ENCODE measurements at places on chromosomes 7 and 10.

DNA sequence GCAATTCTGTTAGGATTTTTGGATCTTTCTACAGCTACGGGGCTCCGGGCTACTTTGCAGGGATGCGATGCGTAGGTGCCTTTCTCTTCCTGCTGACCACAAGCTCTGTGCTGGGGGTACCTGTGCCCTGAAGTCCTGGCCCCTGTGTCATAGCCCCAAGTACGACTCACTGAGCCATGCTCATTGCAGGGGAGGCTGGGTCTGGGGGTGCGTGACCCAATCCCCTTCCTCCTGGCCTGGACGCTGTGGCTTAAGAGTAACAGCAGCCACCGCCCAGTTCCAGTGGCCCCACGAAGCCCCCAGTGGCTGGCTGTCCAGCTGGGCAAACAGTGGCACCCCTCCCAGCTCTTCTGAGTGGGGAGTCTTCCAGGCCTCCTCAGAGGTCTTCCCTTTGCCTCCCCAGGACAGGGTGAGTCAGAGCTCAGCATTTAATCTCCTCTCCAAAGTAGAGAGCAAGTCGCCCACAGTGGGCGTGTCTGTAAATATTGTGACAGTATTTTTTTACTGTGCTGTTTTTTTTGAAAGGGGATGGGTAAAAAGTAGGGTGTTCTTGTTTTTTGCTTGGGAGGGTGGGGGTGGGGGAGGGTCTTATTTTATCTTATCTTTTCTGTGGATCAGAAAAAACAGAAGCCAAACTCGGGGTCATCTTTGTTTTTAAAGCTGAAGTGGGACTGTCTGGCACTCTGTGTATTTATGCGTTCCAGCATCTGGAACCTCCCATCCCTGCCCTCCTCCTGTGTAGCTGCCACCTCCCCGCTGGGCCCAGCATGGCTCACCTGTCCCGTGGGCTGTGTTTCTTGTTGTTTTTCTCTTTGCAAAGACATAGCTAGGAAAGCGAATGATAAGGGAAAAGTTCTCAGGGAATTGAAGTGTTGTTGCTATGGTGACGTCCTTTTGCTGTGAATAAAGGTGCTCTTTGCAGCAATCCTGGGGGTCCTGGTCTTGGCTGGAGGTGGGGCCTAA, 8.2 kb downstream of the LFNG start:
- DNase-seq = no peak

GRCh38 chr7:17934612-17935240, 5.6 kb downstream of the SNX13 start:
- no peak for DNase-seq

- DNase-seq = no peak
These were observed 445.1 kb upstream of the ZMIZ1 start for GRCh38 chr10:78623578-78624215.

DNA sequence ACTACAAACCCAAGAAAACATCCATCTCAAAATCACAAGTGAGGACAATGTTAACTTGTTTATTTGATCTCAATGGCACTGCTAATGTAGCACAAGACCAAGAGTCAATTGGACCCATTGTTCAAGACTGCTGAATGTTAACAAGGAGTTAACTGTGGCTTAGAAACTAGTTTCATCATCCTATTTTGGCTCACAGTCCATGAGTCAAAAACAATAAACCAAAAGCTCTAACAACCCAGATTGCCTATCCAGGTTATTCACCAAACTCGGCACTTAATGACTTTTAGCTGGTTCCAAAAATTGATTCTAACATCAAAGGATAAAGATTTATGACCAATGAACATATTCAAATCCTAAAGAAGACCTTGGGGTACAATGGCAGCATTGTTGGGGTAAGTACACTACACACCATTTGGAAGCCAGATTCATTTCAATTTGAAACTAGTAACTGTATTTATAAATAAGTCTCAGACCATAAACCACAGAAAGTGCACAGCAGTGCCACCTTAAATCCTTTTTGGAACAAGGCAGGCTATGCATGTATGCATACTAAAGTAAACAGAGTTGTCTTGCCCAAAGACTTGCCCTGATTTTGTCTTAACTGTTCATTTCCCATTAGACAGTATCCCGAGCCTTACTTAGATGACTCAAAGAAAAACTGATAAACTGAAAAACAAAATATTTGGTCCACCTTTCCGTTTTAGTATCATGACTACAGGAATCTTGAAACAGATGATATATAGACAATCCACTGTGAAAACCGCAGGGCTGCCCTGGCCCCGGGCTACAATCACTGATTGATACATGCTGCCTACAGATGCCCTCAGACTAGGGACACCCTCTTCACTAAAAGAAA, 84.5 kb downstream of the SRPK2 start:
- DNase-seq = no peak

- no peak for DNase-seq
These were observed 86.3 kb upstream of the NANOS1 start for GRCh38 chr10:118943253-118943652.

DNA sequence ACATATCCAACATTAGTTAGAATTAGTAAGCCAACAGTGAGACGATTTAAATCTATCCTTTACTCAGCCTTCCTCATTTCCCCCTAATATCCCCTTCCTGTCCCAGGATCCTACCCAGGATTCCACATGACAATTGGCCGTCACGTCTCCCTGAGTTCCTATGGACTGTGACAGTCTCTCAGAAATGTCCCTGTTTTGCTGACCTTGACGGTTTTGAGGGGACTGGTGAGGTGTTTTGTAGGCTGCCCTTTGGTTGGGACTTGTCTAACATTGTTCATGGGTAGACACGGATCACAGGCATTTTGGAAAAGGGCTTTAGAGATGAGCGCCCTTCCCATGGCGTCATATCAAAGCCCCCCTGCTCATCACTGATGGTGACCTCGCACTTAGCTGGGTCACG, 162.8 kb downstream of the ZMYND11 start:
- DNase-seq = no peak
